ENCODE measurements at places on chromosomes 1 and 21. TPM values are rescaled to one million over a fixed set of nuclear protein-coding genes. Genes with fewer than 3 reads are reported as not detected.
A peak's percentile ranks its signal among the peaks of the same experiment; 100 is the strongest.

Gene FCRL1
- not detected for total RNA-seq

Gene BSND
- 0.17 TPM for total RNA-seq

GRCh38 chr1:153174624-153175023 lies 23.9 kb upstream of the SPRR2G start:
- H3K27me3 ChIP-seq: no peaks in the 10 kb centered on the region
- H3K4me3 ChIP-seq: no peak overlapping the region
- H3K27ac ChIP-seq: no peak overlapping the region
- H3K36me3 ChIP-seq: no peaks in the 10 kb centered on the region

Gene OR2L5
- not detected for total RNA-seq

- no peak for DNase-seq
- no peak overlapping the region for H3K27ac ChIP-seq
- 0 out of 2 replicates have a peak, but pooled peaks cover 3% of the 10 kb centered on the region for H3K4me1 ChIP-seq
- H3K27me3 ChIP-seq: no peaks in the 10 kb centered on the region
- H3K36me3 ChIP-seq: peaks cover 14% of the 10 kb centered on the region
Observed at GRCh38 chr1:166900987-166901386, 24.9 kb upstream of the TADA1 start.

Gene OR2T2
- total RNA-seq: not detected

DNA sequence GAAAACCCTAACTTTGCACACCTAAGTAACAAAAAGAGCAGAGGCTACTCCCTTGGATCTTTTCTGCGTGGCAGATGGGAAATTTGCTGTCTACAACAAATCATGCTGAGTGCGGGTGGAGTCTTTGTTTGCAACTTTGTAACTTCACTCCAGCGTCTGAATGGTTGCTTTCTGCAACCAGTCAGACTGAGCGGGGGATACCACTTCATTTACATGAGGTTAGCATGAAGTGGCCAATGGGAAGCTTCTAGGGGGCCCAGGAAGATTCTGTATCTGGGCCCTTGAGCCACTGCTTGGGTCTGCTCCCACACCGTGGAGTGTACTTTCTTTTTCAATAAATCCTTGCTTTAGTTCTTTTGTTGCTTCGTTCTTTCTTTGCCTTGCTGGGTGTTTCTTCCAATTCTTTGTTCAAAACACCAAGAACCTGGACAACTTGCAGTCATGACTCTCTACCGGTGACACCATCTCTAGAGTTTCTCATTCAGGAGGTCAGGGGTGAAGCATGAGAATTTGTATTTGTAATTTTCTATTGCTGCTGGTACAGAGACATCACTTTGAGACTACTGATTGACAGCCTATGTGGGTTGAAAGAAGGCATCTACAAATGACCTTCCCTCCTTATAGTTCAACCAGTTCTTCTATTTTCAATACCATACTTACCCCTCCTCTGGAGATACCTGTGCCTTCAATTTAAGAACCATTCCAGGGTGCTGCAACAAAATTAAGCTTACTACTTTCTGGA lies 55.8 kb upstream of the RC3H1 start:
- DNase-seq: peak; percentile 37
- no peaks in the 10 kb centered on the region for H3K27me3 ChIP-seq
- H3K4me1 ChIP-seq: no peaks in the 10 kb centered on the region

GRCh38 chr1:92921031-92922023 lies 39.9 kb downstream of the DIPK1A start:
- H3K4me3 ChIP-seq: no peak overlapping the region
- no peak for DNase-seq
- H3K27ac ChIP-seq: no peak overlapping the region
- no peaks in the 10 kb centered on the region for H3K36me3 ChIP-seq
- H3K4me1 ChIP-seq: no peaks in the 10 kb centered on the region

Gene ZCCHC17
- 50.4 TPM for total RNA-seq

Gene OPTC
- 1.1 TPM for total RNA-seq

GRCh38 chr1:116906812-116907211 lies 2.9 kb upstream of the PTGFRN start:
- no peak overlapping the region for H3K27ac ChIP-seq
- H3K4me1 ChIP-seq: peaks cover 3% of the 10 kb centered on the region
- no peak overlapping the region for H3K4me3 ChIP-seq
- DNase-seq: no peak
- no peaks in the 10 kb centered on the region for H3K36me3 ChIP-seq

DNA sequence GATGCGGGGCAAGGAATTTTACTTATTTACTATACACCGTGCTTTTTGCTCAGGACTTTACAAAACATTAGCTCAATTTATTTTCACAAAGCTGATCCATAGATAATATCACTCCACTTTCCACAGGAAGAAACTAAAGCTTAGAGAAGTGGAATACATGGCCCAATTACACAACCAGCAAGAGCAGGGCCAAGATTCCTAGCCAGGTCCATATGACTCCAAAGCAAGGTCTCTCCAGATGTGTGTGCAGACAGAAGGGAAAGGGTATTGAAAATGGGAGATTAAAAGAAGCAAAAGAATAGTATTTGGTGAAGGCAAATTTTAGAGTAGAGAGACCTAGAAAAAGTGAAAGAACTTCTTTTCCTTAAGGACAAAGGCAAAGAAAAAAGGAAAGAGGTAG lies 30.4 kb downstream of the RGS8 start:
- no peak overlapping the region for H3K4me3 ChIP-seq
- H3K27ac ChIP-seq: no peak overlapping the region
- DNase-seq: no peak
- H3K4me1 ChIP-seq: no peaks in the 10 kb centered on the region
- H3K27me3 ChIP-seq: no peaks in the 10 kb centered on the region
